ENCODE measurements at places on chromosomes 1 and 21. TPM values are rescaled to one million over a fixed set of nuclear protein-coding genes. Genes with fewer than 3 reads are reported as not detected.

Gene WNT2B
- total RNA-seq = 0.92 TPM

Gene CELA3B
- total RNA-seq = not detected

DNA sequence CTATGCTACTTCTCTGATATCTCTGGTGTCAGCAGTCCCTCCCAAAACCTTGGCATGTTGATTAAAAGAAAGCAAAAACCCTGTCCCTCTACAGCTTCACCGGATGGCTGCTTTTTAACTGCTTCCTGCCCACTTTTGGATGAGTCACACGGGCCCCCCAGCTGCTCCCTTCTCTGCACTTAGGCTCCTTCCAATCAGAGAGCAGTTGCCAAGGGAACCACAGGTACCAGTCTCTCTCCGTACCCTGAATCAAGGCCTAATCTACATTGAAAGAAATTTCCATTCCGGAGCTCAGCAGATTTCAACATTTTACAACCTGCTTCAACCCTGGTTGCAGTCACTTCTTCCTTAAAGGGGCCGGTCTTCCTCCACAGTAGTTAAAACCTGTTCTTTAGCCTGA is 70.6 kb upstream of the GJB5 start:
- H3K27ac ChIP-seq = no peak overlapping the region
- H3K27me3 ChIP-seq = no peaks in the 10 kb centered on the region
- no peaks in the 10 kb centered on the region for H3K36me3 ChIP-seq
- no peak for DNase-seq
- no peaks in the 10 kb centered on the region for H3K4me1 ChIP-seq

DNA sequence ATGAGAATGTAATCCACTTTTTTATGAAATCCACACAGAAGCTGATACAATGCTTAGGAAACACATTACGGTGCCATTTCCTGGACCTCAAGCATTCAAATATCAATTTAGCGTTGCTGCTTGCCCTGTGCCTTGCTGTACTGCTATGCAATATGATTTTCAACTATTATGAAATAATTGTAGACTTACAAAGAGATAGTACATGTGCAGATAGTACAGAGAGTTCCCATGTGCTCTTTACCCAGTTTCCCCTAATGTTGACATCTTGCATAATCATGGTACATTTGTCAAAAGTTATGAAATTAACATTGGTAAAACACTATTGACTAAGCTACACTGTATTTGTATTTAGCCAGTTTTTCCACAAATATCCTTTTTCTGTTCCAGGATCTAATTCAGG is 37.7 kb upstream of the PTBP2 start:
- H3K4me1 ChIP-seq = no peaks in the 10 kb centered on the region
- no peak overlapping the region for H3K27ac ChIP-seq
- H3K4me3 ChIP-seq = no peak overlapping the region
- DNase-seq = no peak
- H3K36me3 ChIP-seq = no peaks in the 10 kb centered on the region
- no peaks in the 10 kb centered on the region for H3K27me3 ChIP-seq
